ENCODE measurements at places on chromosomes 1 and 21.

- no peak for DNase-seq
These were observed 230.5 kb downstream of the TPR start for GRCh38 chr1:186144505-186144904.

DNA sequence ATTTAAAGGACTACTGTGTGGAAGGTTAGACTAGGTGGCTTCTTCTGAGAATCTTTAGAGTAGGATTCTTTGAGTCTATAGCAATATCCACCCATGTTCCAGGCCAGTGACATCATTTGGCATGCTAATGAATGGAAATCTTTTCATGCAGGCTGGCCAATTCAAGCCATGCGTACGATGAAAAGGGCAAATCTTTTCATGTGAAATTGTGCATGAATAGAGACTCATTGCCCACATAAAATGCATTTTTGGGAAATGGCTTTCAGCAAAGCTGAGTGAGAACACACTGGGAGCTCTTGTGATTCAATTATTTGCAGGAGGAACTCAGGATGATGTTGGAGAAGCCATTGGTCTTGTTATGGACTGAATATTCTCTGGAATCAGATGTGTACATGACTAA, 324.9 kb upstream of the DAB1 start:
- peak; percentile 36 for DNase-seq

- DNase-seq, result peak; percentile 93
These were observed 65.2 kb upstream of the TARBP1 start for GRCh38 chr1:234544087-234544579.

- no peak for DNase-seq
These were observed 23.7 kb downstream of the UCK2 start for GRCh38 chr1:165851034-165851658.

DNA sequence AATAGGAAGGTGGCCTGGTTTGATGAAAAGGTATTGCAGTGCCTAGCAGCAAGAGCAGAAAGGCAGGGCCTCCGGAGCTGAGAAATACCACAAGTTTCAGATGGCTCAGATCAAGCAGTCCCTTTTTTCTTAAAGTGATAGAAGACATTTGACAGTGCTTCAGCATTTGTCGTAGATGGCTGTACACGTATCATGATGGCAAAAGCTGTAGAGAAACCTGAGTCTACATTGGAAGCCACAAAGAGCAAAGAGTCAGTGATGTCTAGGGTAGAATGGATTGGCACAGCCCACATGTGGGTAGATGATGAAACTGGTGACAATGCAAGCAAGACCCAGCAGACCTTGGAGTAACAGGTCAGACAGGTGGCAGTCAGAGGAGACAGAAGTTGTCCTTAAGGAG, 101.3 kb upstream of the ARTN start:
- no peak for DNase-seq

GRCh38 chr1:233326811-233327650, 493 bp upstream of the MAP3K21 start:
- peak; percentile 12 for DNase-seq

DNA sequence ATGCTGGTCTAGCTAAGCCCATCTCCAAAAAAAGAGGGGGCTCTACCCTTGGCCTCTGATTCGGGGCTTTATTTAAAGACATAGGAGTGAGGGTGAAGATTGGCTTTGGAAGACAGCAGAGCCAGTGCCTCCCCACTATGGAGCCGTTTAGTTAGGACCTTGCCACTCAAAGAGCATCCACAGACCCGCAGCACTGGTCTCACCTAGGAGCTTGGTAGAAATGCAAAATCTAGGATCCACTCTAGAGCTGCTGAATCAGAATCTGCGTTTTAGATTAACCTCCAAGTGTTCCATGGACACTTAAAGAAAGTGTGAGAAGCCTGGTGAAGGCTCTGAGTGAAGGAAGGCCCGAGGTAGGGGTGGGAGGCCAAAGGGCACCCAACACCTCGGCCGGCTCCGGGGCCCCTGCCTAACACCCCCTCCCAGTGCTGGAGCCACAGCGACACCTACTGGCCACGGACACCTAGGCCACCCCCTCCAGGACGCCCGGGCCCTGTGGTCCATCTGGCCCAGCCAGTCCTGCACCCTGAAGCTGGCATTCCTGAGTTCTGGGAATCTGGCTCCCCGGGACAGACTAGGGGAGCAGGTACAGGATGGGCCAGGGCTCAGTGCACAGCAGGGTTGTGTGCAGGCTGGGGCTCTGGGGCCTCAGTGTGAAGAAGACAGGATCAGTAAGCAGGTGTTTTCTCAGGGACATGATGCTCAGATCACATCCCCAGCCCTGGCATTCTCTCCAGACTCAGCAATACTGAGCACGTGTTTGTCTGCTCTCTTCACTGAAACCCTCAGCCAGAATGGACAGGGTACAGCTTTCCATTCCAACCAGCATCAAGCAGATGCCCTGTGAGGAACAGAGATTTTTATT, 79.2 kb downstream of the TMEM53 start:
- DNase-seq, result no peak

GRCh38 chr1:93322349-93322748, 23.4 kb upstream of the DR1 start:
- DNase-seq, result no peak

DNA sequence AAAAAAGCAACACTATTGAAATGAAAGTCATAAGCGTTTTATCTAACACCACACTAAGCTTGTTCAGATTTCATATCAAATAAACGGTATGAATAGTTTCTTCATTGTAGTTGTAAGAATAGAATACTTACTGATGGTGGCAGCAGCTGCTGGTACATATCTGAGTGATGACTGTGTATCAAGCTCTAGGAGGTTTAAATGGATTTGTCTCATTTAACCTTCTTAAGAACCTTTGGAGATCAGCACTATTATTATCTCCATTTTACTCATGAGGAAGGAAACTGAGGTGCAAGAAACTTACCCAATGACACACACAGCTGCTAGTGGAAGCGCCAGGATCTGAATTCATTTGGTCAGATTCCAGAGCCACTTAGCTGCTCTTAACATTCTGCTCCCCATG, 104.0 kb downstream of the EIF4G3 start:
- no peak for DNase-seq

DNA sequence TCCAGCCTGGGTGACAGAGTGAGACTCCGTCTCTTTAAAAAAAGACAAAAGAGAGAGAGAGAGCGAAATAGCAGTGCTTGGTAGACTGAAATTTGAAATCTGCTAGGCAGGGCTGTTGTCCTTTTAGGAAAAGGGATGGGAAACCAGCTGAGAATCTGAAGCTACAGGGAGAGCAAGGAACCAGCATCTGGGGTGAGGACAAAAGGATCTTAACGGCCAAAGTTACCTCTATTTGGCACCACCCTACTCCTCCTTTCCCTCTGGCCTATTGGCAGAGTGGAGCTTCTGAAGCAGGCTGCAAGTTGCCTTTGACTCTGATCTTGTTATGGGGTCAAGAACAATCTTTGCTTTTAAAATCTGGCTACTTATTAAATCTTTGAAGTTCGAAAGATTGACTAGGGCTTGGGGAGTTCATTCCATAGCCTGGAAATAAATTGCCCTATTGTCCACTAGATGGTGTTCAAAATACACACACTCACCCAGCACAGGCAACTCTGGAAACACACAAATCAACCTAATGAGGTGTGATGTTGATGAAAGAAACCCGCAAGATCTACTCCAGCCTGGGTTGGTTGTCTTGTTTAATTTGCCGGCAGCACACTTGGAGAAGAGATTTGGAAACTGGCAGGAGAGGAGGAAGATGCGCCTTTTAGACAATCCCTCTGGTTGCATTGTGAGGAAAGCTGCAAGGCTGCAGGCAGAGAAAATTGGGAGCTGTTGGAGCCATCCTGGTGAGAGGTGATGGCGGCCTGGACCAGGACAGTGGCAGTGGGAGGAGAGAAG, 16.5 kb upstream of the PARP1 start:
- DNase-seq, result peak; percentile 55

- DNase-seq, result no peak
These were observed 95.5 kb downstream of the SSBP3 start for GRCh38 chr1:54310439-54311328.

DNA sequence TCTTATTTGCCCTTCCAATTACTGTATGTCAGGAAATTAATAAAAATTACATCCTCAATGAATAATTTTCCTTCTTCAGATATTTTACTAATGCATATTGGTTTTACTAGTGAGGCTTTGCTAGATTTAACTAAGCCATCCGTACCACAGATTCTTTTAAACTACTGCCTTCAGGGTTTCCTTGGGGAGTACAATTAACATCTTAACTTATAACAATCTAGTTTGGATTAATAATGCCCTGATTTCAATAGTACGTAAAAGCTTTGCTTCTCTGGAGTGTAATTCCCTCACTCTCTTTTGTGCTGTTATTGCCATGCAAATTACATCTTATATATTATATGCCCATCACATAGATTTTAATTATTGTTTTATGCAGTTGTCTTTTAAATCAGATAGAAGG, 24.3 kb upstream of the F3 start:
- no peak for DNase-seq

GRCh38 chr1:4709641-4710040, 55.2 kb downstream of the AJAP1 start:
- DNase-seq, result no peak

DNA sequence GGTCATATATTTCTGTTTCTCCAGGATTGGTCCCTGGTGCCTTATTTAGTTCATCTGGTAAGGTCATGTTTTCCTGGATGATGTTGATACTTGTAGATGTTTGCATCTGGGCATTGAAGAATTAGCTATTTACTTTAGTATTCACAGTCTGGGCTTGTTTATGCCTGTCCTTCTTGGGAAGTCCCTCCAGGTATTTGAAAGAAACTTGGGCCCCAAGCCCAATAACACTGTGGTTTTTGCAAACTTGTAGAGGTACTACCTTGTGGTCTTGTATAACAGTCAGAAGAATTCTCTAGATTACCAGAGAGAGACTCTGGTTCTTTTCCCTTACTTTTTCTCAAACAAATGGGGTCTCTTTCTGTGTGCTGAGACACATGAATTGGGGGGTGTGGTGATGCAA, 251.4 kb upstream of the B3GALT2 start:
- DNase-seq, result no peak

GRCh38 chr1:11227106-11228077, 35.0 kb downstream of the MTOR start:
- DNase-seq, result no peak

DNA sequence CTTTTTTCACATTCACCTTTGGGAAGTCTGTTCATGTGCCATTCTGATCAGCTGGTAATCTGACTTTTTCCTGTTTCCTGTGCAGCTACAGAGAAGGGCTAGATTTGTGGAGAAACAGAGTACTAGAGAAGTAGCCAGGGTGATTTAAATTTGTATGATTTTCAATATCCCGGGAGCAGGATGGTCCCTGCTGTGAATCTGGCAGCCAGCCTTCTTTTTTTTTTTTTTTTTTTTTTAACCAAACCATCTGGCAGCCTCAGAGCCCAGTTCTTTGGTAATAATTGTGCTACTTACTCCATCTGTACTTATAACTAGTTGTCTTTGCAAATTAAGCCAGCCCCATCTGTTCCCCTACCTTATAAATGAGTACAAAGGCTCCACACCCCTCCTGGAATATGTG, 248.6 kb upstream of the DEPDC1 start:
- DNase-seq, result no peak

GRCh38 chr1:16207318-16208269, 4.9 kb downstream of the ARHGEF19 start:
- DNase-seq, result no peak

GRCh38 chr1:244945109-244945671, 80.8 kb upstream of the HNRNPU start:
- DNase-seq, result no peak

- no peak for DNase-seq
These were observed 19.7 kb downstream of the SLX9 start for GRCh38 chr21:44959376-44960091.

DNA sequence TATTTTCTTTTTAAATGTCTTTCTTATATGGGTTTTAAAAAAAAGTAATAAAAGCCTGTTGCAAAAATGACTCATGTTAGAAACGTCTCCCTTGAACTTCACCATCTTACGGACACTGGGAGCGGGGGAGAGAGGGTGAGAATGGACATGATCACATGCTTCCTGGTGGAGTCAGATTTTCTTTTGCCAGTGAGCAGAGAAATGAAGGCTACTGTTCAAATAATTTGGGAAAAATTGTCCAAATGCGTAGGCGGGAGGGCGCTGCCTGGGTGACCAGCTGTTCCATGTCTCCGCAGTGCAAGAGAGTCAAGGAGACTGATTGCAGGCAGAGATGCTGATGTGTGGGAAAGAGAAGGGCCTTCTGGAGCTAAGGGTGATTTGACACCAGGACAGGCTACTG, 23.1 kb downstream of the EIF2D start:
- DNase-seq, result no peak

All from spinal cord (tissue), 10 donors.